ENCODE measurements at places on chromosomes 16 and 17.

DNA sequence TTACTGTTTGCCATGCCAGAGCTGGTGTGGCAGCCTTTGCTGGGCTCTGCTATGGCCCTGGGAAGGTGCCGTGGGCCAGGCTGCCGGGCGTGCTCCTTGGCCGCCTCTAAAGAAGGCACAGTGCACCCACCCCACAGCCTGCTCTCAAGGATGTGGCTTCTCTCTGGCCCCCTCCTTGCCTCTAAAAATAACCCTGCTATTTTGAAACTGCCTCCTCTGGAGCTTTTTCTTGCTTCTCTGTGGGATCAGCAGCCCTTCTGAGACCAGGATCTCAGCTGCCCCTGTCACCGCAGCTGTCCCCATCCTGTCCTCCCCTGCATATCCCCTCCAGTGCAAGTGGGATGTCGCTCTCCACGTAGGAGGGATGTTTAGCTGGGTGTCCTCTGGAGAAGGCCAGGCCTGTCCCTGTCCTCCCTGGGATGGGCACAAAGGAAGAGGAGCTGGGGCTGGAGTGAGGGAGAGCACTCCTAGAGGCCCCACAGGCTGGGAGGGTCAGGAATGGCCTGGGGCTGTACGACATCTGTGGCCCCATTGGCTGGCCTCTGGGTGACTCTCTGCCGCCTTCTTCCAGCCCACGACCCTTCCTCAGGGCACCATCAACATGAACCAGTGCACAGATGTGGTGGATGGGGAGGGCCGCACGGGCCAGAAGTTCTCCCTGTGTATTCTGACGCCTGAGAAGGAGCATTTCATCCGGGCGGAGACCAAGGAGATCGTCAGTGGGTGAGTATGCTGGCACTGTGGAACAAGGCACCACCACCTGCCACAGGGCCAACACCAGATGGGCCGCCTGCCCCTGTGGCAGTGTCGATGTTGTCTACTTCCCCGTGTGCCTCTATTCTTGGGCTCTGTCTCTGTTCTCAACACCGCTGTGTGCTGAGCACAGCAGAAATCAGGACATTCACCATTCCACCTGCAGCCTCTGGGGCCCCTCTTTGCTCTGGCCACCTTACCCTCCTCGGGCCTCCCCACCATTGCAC lies 79.7 kb downstream of the PLD6 start:
- no peak for DNase-seq

DNA sequence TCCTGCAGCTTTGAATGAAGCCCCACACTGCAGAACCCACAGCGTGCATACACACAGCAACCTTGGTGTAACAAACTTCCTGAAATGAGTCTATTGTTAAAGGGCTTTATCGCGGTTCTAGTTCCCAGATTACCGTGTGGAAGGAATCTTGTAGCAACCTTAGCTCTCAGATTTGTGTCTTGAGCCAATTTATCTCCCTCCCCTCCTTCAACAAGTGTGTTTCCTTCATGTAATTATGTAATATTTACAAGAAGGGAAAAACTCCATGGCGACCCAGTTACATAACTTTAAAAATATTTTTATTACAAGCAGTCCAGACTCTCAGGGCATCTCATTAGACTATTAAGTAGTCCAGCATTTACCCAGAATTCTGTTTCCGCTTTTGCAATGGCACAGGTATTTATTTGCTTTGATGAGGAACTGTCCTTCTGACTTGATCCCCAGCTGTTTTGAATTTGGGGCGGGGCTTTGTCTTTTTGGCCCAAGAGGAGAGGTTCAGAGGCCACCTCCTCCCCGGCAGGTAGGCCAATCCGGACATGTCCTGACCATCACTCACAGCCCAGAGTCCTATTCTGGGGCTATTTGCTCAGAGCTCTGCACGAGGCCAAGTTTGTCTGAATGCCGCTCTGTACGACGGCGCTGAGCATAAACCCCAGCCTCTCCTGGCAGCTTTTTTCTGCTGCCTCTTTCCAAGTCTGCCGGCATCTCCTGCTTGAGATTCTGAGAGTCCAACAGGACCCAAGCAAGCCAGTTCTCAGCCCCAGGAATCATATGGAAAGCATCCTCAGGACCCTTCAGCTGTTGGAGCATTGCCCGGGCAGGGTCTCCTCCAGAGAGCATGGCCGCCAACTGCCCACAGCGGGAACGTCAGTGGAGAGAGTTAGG lies 35.6 kb downstream of the CLEC16A start:
- DNase-seq = no peak

DNA sequence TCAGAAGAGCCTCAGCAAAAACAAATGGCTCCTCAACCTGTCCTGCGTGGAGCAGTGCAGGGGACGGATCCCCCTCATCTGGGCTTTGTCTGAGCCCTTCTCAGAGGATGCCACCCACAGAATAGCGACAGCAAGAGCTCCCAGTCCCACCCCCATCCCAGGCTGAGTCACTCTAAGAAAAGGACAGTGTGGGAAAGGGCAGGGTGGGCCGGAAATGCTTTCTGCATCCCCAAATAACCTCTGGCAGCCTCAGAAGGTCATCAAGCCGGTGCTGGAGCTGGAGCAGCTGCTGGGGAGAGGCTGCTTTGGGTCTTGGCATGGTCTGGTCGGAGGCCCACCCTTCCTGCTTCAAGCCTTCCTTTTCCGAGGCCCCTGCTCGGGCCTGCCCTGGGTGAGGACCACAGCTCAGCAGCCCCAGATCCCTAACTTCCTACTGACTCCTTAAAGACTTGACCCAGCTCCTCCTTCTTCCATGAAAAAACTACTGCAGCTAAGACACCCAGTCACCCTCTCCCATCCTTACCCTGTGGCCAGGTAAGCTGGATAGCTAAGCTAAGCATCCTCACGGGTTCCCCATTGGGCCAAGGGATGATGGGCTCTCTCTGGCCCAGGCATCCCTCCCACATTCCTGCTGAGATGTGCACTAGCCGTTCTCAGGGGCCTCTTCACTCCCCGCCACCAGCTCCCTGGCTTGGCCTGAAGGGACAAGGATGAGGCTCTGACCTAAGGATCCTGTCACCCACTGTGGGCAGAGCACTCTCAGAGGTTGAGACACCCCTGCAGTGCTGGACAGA lies 8.7 kb downstream of the SLC12A4 start:
- no peak for DNase-seq

- no peak for DNase-seq
Measured at GRCh38 chr16:85582229-85582991, 30.7 kb upstream of the GSE1 start.

DNA sequence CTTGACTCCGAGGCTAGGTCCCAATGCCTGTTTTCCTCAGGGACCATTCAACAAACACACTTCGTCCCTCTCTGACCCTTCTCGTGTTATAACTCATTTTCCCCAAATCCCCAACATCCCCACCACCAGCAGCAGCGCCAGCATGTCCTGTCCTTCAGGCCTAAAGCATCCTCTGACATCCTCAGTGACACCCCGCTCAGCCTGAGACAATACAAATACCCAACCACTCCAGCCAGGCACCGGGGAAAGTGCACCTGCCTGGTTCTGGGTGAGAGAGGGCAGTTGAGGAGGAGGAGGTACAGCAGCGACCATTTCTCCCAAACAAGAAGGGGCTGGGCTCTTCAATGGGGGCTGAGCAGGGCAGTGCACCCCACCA lies 4.7 kb downstream of the MNT start:
- no peak for DNase-seq

DNA sequence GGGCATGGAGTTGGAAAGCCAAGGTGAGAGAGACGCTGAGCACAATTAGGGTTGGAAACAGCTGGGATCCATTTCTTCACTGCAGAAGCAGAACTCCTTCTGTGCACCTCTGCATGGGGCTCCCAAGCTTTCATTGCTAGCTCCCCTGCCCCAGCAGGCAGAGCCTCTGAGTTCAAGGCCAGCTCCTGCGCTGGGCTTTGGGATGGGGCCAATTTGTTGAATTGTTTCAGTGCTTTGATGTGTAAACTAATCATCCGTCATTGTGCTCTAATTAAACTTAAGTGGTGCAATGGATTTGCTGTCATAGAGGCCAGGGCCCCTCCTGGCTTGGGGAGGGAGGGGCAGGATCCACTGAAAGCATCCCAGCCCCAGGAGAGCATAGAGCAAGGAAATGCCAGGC lies 13.5 kb upstream of the LYRM9 start:
- no peak for DNase-seq

- no peak for DNase-seq
Measured at GRCh38 chr16:88436796-88437195, 16.3 kb upstream of the ZFPM1 start.

GRCh38 chr17:64497565-64498035 lies 746 bp upstream of the POLG2 start:
- DNase-seq = no peak
